ENCODE measurements at places on chromosomes 6 and 20. TPM values are rescaled to one million over a fixed set of nuclear protein-coding genes. Genes with fewer than 3 reads are reported as not detected.

Gene BTNL2
- total RNA-seq: not detected

Gene COL12A1
- 4.7 TPM for total RNA-seq

Gene SLPI
- not detected for total RNA-seq

DNA sequence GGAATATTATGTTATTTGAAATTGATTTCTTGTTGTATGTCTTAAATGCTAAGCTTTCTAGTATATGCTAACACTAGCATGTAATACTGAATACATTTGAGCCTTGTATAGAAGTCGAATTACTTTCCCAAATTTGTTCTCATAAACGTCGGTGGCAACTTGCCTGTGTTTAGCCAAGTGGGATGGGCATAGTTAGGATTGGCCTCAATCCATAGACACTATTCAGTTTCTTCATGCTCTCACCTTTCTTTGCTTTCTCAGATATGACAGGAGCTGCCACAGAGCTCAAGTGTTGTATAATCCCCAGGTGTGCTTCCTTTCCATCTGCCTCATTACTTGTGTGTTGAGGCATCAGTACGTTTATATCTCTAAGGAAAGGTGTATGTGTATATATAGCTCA, 19.3 kb downstream of the ZNF334 start:
- DNase-seq: no peak

DNA sequence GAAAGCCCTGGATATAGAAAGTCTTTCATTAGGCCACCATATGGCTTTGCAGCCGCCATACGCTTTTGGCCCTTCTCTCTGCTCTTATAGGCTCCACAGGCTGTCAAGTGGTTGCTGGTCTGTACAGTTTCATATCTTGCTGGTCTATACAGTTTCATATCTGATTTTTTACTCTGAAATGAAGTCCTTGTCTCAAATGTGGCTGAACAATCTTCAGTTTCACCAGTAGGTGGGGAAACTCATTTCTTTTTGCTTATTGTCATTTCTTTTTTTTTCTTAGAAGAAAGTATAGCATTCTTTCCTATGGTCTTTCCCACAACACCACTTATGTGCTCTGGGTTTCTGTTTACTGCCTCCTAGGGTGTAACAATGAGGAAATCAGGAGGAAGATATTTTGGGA, 771.4 kb upstream of the MMS22L start:
- no peak for DNase-seq

GRCh38 chr6:56550301-56550700, 92.4 kb downstream of the DST start:
- no peak for DNase-seq

- no peak for DNase-seq
These were observed 148.1 kb downstream of the ZDHHC14 start for GRCh38 chr6:157528931-157529653.

All from H1 (cell line).